Activated naive CD4-positive, alpha-beta T cell (primary cell): ENCODE measurements at places on chromosomes 16 and 17.

DNA sequence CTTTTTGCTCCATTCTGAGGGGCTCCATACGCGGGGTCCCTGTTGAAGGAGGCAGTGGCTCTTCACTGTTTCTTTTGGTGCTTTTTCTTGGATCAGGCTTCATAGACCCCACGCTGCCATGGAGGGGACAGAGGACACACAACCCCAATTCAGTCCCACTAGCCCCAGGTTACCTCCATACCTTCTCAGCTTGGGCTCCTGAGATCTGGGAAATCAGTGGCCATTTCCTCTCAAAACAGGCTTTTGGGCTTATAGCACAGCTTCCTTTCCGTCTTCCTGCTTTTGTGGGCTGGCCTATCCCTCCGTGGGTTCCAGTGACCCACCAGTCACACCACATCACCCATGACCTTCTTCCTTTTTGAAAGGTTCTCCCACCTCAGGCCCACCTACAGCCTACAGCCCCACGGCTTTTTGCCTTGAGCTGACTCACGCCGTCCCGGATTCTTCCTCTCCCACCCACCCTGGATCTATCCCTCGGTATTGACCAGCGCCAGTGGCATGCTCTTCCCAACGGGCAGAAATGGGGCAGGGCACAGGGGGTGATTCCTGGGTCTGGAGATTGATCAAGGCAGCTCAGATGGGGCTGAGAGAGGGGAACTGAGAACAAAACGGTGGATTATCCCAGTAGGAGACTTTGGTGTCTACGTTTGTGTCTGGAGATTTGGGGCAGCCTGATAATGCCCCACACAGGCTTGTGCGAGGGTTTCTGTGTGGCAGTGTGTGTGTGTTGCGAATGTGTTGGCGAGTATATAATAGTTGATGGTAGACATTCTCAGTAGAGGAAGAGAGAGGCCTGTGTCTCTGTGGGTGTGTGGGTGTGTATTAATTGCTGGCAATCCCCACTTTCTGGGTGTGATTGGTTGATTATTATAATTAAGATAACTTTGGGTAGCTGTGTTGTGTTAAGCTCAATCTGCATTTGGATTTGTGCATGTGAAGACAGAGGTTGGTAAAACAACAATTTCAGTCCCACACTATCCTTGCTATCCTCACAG is 3.8 kb downstream of the TBX21 start:
- DNase-seq = no peak

DNA sequence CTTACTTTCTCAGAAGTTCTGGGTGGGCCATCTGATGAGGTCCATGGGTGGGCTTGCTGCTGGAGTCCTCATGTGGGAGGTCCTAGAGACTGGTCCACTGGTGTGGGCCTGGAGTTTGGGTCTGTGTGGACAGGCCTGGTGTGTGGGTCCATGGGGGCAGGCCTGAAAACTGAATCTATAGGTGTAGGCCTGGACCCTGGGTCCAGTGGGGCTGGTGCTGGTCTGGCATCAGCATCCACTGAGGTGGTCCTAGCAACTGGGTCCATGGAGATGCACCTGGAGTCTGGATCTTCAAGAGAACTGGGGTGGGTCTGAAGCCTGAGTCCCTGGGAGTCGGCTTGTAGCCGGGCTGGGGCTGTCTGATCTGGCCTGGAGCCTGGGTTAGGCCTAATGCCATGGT is 253.8 kb upstream of the CCL2 start:
- DNase-seq = no peak

GRCh38 chr17:75250009-75250471 is 11.4 kb downstream of the GGA3 start:
- peak; percentile 14 for DNase-seq

GRCh38 chr16:67093098-67093726 is 16.5 kb upstream of the PHAF1 start:
- DNase-seq = no peak

DNA sequence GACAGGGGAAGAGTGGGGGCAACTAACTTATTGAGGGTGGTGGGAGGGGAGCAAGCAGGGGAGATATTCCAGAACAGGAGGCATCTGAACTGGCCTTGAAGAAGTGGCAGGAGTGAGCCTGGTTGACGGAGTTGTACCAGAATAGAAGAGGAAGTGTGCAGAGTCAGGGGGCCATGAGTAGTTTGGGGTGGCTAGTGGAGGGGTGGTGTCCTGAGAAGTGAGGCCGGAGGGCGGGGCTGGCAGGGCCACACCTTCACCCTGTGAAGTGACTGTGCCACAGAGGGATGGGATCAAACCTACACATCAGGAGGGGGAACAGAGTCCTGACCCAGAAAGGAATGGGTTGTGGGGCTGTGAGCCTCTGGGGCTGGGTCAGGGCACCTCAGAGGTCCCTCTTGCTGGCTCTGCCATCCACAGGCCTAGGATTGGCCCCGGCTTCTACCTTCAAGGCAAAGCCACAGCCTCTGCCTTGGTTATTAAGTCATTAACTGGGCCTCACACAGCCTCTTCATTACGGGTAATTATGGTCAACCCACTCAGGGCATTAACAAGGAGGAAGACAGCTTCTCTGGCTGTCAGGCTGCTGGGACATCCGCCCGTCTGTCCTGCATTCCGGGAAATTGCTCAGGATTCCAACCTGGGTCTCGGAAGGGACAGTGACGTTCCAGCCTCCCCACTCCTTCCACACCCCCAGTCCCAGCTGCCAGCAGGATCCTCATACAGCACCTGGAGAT is 12.7 kb downstream of the SPNS2 start:
- DNase-seq = no peak

DNA sequence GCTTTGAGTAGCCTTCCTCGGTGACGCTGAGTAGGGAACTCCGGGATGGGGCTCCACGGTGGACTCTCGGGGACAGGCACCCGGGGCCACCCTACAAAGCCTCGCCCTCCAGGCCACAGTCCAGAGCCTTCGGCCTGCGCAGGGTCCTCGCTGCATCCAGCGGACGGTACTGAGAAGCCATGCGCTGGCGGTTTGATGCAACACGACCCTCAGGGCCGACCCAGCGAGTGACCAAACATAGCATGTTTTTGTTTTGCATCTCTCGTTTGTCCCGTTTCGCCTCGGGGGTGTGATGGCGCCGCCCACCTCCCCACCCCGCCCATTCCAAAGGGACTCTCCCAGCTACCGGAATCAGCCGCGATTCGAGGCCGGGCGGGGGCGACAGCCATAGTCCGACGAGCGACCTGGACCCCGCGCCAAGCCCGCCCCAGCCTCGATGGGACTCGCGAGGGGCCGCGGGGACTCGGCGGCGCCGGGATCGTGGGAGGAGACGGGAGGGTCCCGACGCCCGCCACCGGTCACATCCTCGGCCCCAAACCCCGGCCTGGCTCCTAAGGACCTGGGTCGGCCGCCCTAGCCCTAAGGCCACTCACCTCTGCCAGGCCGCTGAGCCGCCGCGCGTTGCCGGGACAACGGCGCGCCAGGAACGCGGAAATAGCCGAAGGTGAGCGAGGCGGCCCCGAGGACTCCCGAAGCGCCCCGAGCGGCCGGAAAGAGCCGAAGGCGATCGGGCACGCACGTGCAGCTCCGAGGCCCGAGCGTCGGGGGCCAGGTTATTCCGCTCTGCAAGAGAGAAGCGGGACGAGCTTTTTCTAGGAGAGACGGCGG is 1.6 kb downstream of the IFT140 start:
- DNase-seq = peak; percentile 90

- no peak for DNase-seq
Observed at GRCh38 chr17:72284806-72285205, 164.0 kb downstream of the SOX9 start.

- DNase-seq = no peak
Observed at GRCh38 chr17:55830699-55831471, 80.0 kb downstream of the PCTP start.

DNA sequence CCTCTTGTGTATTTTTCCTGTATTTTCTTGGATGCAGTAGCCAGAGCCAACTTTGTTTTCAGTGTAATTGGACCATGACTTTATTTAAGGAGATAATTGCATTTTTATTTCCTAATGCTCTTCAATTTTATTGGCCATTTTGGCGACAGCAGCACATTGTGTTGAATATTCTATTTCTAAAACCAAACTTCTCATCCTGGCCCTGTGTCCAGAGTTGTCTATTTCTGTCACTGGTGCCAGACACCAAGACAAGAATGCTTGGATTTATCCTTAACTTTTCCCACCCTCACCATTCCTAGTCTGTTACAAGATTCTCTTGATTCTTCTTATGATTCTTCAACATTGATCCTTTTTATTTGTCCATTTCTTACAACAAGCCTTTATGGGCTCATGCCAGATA is 37.1 kb downstream of the ARHGAP44 start:
- DNase-seq = no peak

- DNase-seq = peak; percentile 58
Observed at GRCh38 chr17:3754458-3755334, 31.0 kb downstream of the HASPIN start.

- no peak for DNase-seq
Observed at GRCh38 chr17:7058831-7059447, 15.0 kb upstream of the SLC16A11 start.

- DNase-seq = no peak
Observed at GRCh38 chr17:47246120-47246519, 7.5 kb upstream of the ITGB3 start.

DNA sequence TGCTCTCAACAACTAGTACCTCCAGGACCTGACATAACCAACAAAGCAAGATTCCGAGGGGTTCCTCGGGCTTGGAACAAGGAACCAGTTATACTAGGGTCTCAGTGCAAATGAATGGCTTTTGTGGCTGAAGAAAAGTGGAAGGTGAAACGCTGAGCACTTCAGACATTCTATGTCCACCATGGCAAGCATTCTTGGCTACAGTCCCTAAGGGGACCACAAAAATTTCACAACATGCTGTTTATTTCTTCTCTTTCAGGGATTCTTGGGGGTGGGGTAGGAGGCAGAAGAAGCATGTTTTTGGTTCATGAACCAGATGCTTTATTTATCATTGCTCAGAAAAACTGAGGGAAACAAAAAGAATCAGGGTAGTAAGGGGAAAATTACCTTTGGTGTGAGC is 479.9 kb upstream of the CDH11 start:
- no peak for DNase-seq

DNA sequence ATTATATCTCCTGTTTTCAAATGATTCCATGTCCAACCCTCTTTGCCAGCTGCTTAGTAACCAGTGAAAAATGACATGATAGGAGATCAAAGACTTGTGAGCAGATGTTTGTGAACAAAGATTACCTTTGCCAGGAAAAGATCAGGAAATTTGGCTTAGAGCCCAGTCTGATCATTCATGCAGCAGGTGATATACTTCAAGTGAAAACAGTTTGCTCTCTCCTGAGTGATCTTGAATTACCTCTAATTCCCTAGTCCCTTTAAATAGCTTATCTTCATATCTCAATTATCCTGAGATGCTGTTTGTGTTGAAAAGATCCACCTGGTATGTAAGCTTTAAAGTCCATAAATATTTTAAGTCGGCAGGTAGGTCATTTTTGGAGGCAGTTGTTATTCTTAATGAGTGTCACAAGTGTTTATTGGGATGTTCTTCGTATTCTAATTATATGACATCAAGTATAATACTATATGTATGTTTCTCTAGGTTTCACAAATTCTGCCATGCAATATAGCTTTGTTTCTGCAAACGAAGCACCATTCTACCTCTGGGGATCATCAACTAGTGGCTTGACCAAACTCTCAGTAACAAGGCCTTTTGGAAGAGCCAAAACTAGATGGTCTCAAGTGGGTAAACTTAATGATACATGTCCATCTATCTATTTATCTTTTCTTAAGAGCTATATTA is 13.2 kb upstream of the VPS35L start:
- no peak for DNase-seq

DNA sequence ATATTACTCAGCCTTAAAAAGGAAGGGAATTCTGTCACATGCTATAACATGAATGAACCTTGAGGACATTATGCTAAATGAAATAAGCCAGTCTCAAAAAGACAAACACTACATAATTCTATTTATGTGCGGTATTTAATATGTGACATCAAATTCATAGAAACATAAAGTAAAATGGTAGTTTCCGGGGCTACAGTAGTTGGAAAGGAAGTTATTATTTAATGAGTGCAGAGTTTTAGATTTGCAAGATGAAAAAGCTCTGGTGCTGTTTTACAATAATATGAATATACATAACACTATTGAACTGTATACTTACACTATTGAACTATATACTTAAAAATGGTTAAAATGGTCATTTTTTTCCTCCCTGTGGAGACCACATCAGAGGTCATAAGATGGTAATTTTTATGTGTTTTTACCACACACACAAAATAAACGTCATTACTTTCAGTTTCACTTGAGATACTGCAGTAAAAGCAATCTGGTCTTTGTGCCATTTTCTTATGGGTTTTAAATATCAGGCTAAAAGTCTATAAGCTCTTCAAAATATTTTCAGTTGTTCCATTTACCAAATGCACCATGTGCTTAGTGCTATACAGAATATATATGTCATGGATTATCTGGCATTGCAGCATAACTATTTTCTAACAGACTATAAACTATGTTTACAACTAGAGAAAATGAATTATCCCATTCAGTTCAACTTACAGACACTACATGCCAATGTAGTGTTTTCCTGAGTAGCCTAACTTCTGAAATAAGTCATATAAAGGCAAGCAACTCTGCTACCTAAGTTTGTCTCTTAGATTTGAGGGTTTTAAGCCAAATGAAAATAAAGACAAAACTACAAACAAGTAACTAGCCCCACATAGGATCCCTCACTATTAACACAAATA is 90.9 kb downstream of the SPAG9 start:
- no peak for DNase-seq

GRCh38 chr17:40317345-40317873 is 8.4 kb downstream of the RARA start:
- no peak for DNase-seq

DNA sequence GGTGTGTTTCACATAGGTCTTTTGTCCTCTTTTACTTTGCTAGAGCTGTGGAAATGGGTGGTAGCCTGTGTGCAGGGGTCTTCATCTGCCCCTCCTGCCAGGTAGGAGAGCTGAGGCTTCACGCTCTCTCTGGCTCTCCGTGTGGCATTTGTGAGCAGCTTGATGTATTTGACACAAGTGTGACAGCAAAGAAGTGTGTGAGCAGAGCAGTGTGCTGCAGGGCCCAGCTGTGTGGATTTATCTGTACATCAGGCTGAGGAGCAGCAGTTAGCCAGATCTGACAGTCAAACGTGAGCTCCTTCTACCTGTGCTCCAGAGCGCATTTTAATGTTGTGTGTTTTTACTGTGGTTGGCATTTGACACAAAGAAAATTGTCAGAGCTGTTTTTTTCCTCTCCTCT is 101.8 kb downstream of the FTO start:
- no peak for DNase-seq

GRCh38 chr17:58032691-58033415 is 25.8 kb upstream of the SRSF1 start:
- DNase-seq = no peak

GRCh38 chr16:14405611-14406537 is 224.2 kb downstream of the PARN start:
- DNase-seq = peak; percentile 5

- DNase-seq = no peak
Observed at GRCh38 chr16:89898201-89898967, 20.3 kb upstream of the MC1R start.

GRCh38 chr17:11326492-11326891 is 85.5 kb downstream of the SHISA6 start:
- no peak for DNase-seq

- DNase-seq = no peak
Observed at GRCh38 chr17:10754861-10755591, 25.2 kb upstream of the TMEM220 start.
